ENCODE measurements at places on chromosomes 6 and 20.

GRCh38 chr6:43007126-43007525, 6.6 kb downstream of the MEA1 start:
- DNase-seq, result no peak

- DNase-seq, result no peak
These were observed 127.1 kb upstream of the AHI1 start for GRCh38 chr6:135624402-135625295.

DNA sequence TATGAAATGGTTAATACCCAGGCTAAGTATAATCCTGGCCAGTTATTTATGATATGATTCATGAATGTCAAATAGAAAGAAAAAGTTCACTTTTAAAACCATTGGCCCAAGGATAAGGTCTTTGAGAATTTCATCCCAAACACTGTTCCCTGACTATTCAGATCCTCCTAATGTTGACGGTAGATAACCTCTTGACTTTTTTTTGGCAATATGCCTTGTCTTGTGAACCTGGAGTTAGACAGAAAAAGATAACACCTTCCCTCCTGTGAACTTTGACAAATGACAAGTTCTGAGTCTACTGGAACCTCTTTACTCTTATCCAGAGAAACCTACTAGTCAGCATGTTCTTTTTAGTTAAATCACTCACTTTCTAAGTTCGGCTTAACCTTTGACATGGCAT, 166.8 kb upstream of the PREP start:
- DNase-seq, result no peak

DNA sequence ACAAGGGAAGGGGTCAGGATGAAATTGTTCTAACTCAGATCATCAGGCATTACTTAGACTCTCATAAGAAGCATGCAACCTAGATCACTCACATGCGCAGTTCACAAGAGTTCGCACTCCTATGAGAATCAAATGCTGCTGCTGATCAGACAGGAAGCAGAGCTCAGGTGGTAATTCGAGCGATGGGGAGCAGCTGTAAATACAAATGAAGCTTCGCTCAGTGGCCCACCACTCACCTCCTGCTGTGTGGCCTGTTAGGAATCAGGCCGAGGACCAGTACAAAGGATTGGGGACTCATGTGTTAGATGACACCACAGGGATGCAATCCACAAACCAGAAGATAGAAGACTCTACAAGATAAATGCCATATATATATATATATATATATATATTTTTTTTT, 31.5 kb upstream of the TOP1 start:
- no peak for DNase-seq

DNA sequence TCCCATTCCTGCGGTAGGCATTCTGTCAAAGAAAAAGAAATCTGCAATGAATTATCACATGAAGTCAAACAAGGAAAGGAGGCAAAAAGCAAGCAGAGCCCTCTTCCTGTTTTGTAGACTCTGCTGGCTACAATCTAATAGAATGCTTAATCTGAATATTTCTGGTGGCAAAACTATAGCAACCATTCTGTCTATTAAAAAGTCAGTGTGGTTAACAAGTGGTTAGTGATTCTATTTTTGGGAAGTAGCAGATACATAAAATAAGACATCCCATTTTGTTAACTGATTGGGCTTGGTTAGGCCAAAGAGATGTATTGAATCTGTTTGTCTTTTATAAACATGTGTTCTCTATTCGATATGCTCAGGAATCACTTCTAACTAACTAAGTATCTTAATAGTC, 442.3 kb downstream of the CDC5L start:
- no peak for DNase-seq

- no peak for DNase-seq
These were observed 14.5 kb downstream of the BTBD9 start for GRCh38 chr6:38625217-38625616.

GRCh38 chr6:163806755-163807499, 392.4 kb downstream of the QKI start:
- no peak for DNase-seq

DNA sequence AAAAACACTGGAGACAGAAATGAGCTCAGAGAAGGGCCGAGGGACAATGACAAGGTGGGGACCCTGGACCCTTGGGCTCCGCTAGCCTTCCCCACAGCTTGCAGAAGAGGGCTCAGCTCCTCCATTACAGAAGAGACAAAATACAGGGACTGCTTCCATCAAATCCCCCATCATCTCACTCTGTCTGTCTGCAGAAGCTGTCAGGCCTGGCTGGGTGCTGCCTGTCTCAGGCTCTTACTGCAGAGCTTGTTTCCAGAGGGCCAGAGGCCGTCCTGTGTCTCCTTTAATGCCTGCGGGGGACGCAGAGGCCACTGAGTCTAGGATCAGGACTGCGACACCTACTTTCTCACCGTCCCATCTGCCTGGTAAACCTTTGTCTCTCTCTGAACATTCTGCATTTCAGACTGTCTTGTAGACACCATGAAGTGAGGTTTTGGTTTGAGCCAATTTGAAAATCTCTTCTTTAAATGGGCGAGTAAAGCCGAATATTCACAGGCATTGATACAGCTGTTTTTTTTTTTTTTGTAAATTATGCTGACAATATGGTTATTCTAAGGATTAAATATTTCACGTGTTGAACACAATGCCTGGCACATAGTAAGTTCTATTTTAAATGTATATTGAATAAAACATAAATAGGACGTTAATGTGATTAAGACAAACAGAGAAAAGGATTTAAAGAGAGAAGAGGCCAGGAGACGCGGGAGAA, 28.3 kb downstream of the RNASET2 start:
- no peak for DNase-seq

GRCh38 chr6:6696867-6697531, 108.5 kb downstream of the LY86 start:
- no peak for DNase-seq

DNA sequence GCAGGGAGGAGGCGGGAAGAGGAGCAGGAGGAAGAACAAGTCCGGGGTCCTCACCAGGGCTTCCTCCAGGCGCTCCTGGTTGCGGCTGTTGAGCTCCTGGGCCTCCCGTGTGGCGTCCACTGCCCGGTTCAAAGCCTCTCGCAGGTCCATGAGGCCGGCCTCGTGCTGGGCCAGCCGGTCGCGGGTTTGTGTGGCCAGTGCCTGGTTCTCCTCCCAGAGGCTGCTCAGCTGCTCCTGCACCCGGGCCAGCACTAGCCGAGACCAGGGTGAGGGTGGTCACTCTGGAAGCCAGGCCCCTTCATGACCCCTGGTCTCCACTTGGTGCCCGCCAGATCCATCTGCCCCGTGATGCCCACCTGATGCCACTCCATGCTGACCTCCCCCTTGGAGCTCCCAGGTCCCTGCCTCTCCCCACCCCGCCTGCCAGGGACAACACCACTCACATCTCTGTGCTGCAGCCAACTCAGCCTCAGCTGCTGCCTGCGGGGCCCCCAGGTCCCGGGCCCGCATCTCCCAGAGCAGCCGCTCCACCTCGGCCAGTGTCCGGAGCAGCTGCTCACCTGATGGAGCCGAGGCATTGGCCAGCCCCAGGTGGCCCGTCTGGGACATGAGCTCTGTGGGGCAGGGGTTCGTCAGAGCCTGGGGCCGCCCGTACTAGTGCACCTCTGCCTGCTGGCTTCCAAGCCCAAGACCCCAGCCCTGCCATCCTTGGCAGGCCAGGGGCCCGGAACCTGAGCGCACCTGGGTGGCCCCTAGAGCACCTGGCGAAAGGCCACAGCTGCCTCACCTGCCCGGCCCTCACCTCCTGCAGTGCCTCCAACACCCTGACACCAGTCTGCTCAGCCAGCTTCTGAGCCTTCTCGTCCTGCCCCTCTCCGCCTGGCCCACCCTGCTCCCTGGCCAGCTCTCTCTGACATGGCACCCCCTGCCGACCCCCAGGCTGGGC, 15.9 kb downstream of the ADRM1 start:
- DNase-seq, result no peak

- DNase-seq, result no peak
These were observed 45.9 kb downstream of the INSM1 start for GRCh38 chr20:20413810-20414281.

DNA sequence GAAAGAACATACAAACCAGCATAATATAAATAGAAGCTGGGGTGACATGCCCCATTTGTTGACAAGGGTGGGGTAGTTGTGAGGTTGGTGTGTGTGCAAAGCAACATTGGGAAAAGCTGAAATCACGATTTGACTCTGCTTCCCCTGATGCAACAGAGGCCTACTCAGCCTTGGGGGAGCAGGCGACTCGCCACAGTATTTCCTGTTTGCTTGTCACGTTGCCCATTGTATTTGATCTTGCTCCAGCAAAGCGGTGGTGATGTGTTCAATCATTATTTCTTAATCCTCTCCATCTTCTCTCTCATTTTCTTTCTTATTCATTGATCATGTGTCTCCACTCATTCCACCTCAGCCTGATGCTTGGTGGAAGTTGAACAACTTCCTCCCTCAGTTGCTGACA, 165.8 kb upstream of the CITED2 start:
- DNase-seq, result no peak

- no peak for DNase-seq
These were observed 45.4 kb upstream of the QKI start for GRCh38 chr6:163369141-163369540.

GRCh38 chr20:840858-841567, 7.5 kb downstream of the FAM110A start:
- DNase-seq, result no peak

DNA sequence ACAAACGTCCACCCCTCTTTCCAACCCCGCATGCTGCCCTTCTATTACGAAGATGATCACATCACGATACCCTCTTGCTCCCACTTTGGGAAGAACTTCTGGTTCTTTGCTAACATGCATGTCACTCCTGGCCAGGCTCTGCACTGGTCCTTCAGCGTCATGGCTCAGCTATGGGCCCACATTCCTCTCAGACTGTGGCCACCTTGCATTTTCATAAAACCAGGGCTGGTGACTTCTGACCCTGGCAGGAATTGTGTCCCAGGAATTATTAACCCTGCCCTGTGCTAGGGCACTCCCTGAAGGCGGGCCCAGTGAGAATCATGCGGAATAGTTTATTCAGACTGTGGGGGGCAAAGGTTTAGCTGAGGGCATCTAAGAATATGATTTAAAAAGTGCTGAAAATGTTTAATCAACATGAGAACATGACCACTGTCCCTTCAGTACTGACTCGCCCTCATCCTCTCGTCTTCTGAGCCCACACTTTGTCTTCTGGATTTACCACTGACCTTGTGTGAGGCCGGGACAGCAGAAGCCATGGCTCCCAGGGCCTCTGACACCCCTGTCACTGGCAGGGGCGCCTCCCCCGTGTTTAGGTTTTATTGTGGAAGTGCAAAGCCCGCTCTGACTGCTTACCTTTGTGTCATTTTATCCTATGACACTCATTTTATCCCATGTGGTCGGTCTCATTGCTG, 38.1 kb upstream of the THBS2 start:
- no peak for DNase-seq

DNA sequence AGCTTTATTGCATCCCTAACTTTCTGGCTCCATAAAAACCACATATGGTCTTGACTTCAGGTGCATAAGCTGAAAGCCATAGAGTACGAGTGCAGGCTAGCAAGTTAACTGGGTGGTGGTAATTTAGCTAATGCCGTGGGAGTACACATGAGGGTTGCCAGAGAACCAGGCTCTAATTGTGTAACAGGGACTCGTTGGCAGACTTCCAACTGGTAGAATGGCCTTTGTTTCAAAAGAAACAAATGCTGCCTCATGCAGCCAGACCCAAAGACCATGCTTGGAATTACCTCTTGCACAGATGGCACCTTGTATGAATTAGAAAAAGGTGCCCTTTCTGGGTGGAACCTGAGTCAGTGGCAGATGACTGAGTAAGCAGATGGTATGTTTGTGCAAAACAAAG, 73.2 kb downstream of the LY86 start:
- no peak for DNase-seq

DNA sequence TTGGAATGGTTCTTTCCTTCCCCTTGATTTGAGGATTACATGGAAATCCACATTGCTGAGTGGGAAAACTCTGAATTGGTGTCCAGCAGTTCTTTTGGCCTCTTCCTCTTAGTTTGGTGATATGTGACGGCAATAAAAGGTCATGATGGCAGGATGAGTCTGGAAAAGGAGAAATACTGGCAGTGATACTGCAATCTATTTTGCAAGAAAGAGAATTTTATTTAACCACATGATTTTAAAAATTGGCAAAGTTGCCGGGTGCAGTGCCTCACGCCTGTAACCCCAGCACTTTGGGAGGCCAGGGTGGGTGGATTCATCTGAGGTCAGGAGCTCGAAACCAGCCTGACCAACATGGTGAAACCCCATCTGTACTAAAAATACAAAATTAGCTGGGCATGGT, 73.1 kb downstream of the ADTRP start:
- DNase-seq, result no peak

GRCh38 chr20:24483435-24484080, 14.1 kb downstream of the SYNDIG1 start:
- DNase-seq, result no peak

DNA sequence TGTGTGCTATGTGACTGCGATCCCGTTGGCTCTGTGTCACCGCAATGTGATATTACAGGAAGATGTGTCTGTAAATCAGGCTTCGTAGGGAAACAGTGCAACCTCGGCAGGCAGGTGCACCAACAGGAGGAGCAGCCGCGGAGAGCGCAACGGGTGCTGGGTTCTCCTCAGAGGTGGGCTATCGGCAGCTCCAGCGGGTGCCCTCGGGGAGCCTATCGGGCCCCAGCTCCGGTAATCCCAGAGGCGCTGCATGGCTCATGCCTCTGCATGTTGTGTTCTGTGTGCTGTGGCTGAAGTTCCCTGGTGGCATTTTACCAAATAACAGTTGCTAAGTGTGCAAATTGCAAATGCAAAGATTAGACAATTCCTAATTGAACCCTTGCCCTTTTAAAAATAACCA, 409.9 kb downstream of the LAMA2 start:
- no peak for DNase-seq
